Stimulated activated CD4-positive, alpha-beta T cell treated with anti-CD3 and anti-CD28 coated beads, Interleukin-4, amount 100 ng/mL, for 4 hours (primary cell): ENCODE measurements at places on chromosomes 13 and 19.

GRCh38 chr13:40063278-40063698, 407.8 kb downstream of the COG6 start:
- no peak for DNase-seq

GRCh38 chr13:88979465-88980175, 1308.4 kb downstream of the SLITRK5 start:
- no peak for DNase-seq

DNA sequence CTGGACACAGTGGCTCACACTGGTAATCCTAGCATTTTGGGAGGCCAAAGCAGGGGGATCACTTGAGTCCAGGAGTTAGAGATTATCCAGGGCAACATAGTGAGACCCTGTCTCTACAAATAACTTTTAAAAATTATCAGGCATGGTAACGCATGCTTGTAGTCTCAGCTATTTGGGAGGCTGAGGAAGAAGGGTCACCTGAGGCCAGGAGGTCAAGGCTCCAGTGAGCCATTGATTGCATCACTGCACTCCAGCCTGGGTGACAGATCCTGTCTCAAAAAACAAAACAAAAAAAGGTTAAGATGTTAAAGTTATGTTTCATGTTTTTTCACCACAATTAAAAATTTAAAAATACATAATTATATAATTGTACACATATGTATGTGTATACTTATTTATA, 19.2 kb upstream of the DIAPH3 start:
- DNase-seq: no peak

GRCh38 chr19:35042056-35042730, 672 bp downstream of the HPN start:
- no peak for DNase-seq

DNA sequence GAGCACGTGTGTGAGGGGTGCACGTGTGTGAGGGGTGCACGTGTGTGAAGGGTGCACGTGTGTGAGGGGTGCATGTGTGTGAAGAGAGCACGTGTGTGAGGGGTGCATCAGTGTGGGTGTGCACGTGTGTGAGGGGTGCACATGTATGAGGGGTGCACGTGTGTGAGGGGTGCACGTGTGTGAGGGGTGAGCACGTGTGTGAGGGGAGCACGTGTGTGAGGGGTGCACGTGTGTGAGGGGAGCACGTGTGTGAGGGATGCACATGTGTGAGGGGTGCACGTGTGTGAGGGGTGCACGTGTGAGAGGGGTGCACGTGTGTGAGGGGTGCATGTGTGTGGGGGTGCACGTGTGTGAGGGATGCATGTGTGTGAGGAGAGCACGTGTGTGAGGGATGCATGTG, 15.7 kb downstream of the RASA3 start:
- no peak for DNase-seq

DNA sequence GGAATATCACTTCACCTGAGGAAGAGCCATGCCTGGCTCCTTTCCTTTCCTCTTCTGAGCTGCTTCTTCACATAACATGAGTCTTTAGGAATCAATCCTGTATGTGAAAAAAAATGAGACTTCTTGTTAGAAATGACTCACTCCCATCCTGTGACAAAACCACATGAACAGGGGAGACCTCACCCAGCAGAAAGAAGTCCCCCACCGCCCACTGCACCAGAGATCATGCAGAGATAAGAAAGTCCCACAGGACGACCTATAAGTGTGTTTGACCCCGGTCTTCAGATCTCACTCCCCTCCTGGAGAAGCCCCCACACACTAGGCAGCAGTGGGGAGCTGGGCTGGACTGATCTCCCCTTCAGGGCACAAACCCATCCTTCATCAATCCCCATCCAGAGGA, 7.8 kb downstream of the ZNF600 start:
- peak; percentile 37 for DNase-seq

- no peak for DNase-seq
Observed at GRCh38 chr13:97386801-97387484, 47.0 kb upstream of the RAP2A start.

DNA sequence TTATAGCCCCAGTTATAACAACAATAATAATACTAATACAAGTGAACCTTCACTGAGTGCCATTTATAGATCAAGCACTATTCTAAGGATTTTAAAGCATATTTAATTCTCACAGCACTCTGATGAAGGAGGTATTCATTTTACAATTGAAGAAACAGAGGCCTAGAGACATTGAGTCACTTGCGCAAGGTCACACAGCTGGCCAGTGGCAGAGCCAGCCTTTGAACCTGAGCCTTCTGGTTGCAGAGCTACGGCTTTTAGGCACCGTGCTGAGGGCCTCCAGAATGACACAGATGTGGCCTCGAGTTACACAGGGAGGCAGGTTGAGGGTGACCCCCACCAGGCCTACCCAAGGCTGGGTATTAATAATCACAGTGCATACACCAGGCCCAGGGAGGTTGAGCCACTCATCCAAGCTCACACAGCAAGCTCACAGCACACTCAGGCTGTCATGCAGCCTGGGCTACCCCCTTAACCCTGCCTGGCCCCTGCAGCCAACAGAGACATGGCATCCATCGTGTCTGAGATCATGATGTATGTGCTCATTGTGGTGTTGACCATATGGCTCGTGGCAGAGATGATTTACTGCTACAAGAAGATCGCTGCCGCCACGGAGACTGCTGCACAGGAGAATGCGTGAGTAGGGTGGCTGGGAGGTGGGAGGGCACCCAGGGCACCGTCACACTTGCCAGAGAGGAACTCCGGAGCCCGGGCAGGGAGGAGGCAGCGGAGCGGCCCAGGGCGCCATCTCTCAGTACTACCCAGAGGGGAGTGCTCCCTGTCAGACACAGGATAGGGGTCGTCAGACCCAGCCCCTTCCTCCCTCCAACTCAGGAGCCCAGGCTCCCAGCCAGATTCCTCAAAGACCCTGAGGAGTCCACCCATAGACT, 2.7 kb upstream of the HPN start:
- no peak for DNase-seq

DNA sequence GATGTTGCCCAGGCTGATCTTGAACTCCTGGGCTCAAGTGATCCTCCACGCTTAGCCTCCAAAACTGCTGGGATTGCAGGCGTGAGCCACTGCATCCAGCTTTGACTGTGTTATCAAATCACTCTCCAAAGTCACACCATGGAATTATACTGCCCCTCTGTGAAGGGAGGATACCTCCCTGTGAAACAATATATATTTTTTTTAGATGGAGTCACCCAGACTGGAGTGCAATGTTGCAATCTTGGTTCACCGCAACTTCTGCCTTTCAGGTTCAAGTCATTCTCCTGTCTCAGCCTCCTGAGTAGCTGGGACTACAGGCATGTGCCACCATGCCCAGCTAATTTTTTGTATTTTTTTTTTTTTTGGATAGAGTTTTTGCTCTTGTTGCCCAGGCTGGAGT, 7.7 kb downstream of the TYK2 start:
- DNase-seq: no peak

DNA sequence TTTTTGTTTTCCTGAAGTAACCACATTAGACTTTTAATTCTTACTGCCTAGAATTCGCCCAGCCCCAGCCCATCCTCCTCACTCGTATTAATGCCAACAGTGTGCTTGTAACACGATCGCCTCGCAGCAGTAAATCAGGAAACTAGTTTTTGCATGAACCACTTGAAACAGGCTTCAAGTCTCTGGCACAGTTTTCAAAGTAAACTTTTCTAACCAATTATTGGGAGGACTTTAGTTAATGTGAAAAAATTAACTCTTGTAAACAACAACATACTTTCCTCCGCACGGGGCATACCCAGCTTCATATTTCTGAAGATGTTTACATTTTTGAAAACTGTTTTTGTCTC, 39.2 kb downstream of the TNFRSF19 start:
- no peak for DNase-seq

DNA sequence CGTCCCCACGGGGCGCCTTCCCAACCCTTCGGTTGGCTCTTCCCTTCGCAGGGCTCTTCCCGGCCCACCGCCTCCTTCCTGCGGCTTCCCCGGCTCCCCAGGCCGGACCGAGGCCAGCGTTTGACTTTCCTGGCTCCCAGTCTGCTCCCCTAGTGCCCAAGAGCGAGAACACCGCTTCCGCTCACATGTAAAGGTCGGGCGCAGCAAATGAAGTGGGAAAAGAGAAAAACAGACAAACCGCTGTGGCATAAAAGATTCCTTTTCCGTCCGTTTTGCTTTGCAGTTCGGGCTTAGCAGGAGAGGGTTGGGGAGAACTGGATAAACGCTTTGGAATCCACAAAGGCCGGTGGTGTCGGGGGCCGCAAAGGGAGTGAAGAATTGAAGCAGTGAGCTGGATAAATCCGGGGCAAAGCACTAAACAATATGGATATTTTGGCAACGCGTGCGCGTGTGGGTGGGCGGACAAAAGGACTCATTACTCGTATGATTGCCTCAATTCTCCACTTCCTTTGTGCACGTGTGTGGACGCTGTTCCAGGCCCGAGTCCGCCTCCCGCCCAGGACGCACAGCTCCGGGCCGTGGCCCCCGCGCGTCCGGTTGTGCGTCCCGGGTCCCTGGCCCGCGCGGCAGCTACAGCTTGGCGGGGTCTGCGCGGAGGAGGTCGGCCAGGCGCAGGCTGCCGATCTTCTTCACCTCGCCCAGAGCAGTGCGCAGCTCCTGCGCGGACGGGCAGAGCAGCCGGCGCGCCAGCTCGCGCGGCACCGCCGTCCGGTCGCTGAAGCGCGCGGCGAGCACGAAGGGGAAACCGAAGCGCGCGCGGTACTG, 8.6 kb upstream of the CDX2 start:
- DNase-seq: no peak

GRCh38 chr19:37905946-37906868, at the start of gene WDR87:
Gene WDR87 (minus strand): TSS chr19:37906594. CDS start chr19:37898239, 8,355 bp downstream.
- peak; percentile 34 for DNase-seq

DNA sequence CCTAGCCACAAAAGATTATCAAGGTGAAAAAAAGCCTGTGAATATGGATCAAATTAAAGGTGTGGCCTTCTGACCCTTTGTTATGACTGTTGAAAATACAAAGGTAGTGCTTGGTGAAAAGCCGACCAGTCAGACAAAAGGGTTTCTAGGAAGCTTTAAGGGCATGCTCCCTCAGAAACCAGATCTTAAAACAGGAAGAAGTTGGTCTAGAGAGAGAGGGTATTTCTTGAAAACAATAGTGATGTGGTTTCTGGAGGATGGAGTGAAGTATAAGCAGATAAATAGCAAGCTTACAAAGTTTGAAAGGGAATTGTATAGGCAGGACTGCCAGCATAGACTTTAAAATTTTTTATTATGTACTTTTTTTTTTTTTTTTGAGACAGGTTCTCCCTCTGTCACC, 5.0 kb upstream of the EID2 start:
- no peak for DNase-seq

GRCh38 chr19:7401694-7402093, 53.0 kb downstream of the ARHGEF18 start:
- DNase-seq: no peak

DNA sequence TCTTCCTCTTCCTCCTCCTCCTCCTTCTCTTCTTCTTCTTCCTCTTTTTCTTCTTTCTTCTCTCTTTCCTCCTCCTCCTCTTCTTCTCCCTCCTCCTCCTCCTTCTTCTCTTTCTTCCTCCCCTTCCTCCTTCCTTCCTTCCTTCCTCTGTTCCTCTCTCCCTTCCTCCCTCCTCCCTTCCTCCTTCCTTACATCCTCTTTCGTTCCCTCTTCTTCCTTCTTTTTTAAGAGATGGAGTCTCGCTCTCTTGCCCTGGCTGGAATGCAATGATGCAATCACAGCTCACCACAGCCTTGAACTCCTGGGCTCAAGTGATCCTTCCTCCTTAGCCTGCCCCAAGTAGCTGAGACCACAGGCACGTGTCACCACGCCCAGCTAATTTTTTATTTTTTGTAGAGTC, 13.2 kb downstream of the EHD2 start:
- no peak for DNase-seq

DNA sequence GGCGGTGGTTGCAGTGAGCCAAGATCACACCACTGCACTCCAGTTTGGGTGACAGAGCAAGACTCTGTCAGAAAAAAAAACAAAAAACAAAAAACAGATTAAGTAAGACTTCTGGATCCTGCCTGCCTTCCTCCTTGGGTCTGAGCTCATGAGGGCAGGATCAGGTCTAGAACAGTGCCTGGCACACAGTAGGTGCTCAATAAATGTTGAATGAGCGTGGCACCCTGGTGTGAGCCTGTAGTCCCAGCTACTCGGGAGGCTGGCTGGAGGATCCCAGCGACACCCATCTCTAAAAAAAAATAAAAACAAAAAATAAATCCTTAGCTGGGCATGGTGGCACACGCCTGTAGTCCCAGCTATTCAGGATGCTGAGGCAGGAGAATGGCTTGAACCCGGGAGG, 2.8 kb upstream of the CDC37 start:
- DNase-seq: no peak

- no peak for DNase-seq
Observed at GRCh38 chr13:54018485-54018884, 989.9 kb downstream of the OLFM4 start.

DNA sequence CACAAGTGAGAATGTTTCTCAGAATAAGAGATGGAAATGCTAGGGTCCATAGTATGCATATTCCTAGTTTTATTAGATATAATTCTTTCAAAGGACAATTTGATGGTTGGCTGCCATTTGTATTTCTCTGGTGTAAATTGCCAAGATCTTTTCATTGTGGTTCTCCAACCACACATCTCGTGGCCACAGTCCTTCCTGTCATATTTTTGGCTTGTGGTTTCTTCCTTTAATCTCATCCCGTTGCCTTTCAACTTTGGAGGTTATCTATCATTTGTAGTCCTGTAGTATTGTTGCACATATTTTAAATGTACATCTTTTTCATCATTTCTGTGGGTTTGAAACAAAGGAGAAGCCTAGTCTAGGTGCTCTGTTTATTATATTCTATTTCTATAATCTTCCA, 61.2 kb downstream of the WASF3 start:
- no peak for DNase-seq

DNA sequence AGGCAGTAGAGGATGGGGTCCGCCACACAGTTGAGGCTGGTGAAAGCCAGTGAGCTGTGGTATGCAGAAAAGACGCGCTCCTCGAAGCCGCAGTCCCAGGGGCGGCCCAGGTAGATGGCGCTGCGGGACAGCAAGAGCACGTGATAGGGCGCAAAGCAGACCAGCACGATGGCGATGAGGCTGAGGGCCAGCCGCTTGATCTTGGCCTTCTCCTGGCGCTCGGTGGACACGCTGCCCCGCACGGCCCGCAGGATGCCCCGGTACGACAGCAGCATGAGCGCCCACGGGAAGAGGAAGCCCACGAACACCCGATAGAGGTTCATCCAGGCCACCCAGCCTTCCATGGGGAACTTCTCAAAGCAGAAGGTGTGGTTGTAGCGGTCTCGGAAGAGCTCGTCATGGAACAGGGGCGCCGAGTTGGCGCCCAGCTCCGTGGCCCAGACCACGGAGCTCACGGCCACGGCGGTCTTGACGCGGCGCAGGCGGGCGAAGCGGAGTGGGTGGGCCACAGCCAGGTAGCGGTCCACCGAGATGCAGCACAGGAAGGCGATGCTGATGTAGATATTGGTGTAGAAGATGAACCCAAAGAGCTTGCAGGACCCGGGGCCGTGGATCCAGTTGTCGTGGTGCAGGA, 6.5 kb upstream of the OPA3 start:
- peak; percentile 17 for DNase-seq

DNA sequence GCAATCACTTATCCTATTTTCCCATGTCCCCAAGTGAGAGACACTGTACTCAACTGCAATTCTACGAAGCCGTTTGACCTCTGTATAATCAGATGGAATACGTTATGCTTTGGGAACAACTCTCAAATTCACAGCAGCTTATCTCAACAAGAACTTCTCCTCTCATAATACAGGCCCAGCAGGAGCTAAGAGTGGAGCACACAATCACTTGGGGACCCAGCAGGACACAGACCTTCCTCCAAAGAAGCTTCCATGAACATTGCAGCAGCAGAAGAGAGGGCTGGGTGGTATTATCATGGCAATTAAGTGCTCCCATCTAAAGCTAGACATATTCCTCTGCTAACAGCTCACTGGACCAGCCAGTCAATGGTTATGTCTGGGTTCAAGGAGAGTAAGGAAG, 428.3 kb upstream of the MIR17HG start:
- DNase-seq: no peak

GRCh38 chr13:99087954-99088491, 110.2 kb upstream of the DOCK9 start:
- DNase-seq: no peak
